ENCODE measurements at places on chromosomes 7 and 10.

DNA sequence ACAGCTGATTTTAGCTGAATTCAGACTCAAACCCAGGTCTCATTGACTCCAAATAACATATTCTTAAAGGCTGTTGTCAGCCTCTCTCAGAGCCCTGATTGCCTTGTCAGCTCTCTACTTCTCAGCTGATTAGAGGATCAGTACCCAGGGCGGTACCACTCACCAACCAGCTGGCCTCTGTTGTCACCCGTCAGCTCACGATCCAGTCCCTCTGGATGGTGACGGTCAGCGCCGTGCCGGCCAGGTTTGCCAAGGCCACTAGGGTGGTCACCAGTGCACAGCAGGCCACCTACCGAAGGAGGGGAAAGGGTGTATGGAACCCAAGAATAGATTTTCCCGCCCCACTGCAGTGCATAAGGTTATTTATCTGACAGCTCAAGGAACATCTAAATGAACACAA is 52.3 kb upstream of the TOMM7 start:
- DNase-seq: no peak

- DNase-seq: no peak
Observed at GRCh38 chr7:95407751-95408150, 11.6 kb upstream of the PON3 start.

- DNase-seq: no peak
Observed at GRCh38 chr7:96778263-96778662, 68.6 kb upstream of the SEM1 start.

- DNase-seq: no peak
Observed at GRCh38 chr10:70564901-70565351, 37.6 kb downstream of the PRF1 start.

- DNase-seq: no peak
Observed at GRCh38 chr7:120714945-120715344, 143.0 kb downstream of the TSPAN12 start.
